ENCODE measurements at places on chromosomes 3 and 15.

- no peak for DNase-seq
Measured at GRCh38 chr3:43132870-43133636, 27.2 kb upstream of the POMGNT2 start.

DNA sequence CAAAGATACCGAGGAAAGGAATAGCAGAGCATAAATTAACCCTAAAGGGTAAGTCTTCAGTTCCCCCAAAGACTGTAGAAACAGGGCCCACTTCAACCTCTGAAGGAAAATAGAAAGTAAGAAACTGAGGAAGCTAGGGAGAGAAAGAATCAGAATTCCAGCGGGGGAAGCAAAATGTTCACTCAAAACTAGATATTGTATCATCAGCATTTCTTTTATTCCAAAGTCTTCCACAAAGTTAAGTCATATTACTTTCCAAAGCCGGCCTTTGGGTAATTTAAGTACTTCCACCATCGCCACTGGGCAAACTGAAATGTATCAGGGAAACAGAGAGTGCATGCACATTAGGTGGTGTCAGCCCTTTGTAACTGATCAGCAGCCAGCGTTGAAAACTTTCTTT is 88.3 kb downstream of the RSL24D1 start:
- DNase-seq = no peak

DNA sequence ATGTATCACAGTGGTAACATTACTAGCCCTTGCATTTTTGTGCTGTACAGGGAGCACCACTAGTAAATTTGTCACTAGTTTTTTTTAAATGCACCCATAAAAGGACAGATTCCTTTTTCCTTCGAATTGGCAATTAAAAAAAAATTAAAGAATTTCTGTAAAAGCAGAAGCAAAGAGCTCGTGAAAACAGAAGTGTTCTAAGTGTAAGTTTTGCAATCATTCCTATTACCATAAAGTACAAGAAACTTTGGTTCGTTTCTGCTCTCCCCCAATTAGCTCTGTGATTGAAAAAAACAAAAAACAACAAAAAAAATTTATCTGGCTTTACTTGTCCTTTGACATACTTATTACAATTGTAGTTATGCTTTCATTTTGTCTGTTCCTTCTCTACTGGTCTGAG is 5.3 kb downstream of the SERP1 start:
- no peak for DNase-seq

GRCh38 chr3:39144095-39144747 is 9.2 kb downstream of the CSRNP1 start:
- no peak for DNase-seq

- DNase-seq = no peak
Measured at GRCh38 chr3:66242788-66243464, 22.1 kb downstream of the SLC25A26 start.

DNA sequence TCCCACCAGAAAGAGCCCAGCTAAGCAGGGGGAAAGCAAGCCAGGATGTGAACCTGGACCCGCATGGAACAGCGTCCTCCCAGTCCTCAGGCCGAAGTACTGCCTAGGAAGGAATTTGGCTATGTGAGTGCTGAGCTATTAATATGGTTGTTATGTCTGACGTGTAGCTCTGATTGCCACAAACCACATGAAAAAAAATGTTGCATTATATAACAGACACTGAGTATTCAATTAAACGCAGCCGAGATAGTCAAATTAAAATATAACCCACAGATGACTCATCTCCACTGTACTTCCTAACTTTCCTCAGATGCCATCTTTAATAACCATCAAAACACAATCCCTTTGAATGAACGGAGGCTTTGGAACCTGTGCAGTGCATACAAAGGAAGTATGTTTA is 111.1 kb downstream of the GABRB3 start:
- DNase-seq = no peak

DNA sequence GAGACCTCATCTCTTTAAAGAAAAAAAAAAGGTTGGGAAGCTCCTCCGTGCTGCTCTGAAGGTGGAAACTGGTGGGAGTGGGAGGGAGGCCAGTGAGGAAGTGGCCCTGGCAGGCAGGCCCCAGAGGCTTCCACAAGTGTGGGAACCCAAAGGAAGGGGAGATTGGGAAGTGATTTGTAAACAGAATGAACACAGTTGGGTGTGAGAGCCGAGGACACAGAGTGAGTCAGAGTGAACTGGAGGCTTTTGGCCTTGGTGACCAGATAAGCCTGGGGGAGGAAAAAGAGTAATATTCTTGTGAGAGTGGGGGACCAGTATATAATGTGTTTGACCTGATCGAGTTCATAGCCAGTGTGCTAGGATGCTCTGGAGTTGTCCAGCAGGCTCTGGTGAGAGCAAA is 23.0 kb downstream of the MKRN2 start:
- no peak for DNase-seq

GRCh38 chr3:24400450-24400849 is 94.2 kb downstream of the THRB start:
- no peak for DNase-seq

- DNase-seq = no peak
Measured at GRCh38 chr15:51390241-51390965, 48.9 kb downstream of the GLDN start.

GRCh38 chr15:62439543-62440016 is 274.5 kb upstream of the C2CD4B start:
- DNase-seq = no peak

GRCh38 chr15:78671626-78672211 is 30.7 kb upstream of the CHRNB4 start:
- DNase-seq = no peak

- DNase-seq = no peak
Measured at GRCh38 chr15:43127752-43128151, 5.6 kb upstream of the TMEM62 start.

DNA sequence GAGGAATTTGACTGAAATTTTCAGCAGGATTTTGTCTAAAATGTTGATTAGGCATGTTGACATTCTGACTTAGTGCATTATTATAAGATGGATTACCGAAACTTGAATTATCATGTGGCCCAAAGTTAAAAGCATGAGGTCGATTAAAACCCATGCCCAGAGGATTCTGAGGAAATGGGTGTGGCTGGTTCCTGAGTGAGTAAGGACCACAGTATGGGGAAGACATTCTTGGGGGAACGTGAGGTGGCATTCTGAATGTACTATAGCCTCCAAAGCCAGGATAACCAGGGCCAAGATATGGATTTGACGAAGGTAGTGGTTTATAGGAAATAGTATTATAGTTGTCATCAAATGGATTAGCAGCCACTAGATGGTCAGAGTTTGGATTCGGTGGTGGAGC is 38.7 kb upstream of the DNAAF4 start:
- no peak for DNase-seq

Data from germinal center (tissue), 1 donor.